ENCODE measurements at places on chromosomes 16 and 17.

DNA sequence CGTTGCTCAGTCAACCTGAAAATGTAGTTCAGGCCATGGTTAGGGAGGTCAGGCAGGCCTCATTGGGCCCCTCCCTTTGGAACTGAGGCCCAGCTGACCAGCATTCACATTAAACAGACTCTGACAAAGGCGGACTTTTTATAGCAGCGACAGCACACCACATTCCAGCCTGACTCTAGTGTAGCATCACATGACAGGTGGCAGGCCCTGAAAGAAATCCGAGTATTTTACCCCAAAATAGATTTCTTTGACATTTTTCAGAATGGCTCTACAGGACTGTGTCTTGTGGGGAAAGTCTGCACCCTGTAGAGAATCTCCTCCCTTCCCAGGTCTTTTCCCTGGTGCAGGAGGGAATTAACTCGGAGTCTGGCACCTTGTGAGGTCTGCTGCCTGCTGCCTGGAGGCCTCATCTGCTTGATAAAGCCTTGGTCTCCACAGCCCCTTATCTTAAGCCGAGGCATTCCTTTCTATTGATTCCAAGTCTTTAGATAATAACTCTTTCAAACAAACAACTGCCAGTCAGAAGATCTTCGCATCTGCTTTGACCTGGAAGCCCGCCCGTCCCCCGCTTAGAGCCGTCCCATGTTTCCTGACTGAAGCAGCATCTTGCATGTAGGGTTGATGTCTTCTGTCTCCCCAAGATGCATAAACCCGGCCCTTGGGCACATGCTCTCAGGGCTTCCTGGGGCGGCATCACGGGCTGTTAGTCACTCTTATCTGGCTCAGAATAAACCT lies 44.0 kb upstream of the CAPN15 start:
- peak; percentile 84 for DNase-seq

GRCh38 chr16:70348991-70349390 lies 2.3 kb downstream of the DDX19A start:
- no peak for DNase-seq

GRCh38 chr17:81487487-81488275 lies 24.9 kb downstream of the ACTG1 start:
- peak; percentile 91 for DNase-seq

GRCh38 chr16:88619859-88620815 lies 18.2 kb upstream of the IL17C start:
- DNase-seq: no peak

GRCh38 chr17:31099016-31099415 lies 4.2 kb downstream of the NF1 start:
- no peak for DNase-seq

GRCh38 chr17:14826358-14826757 lies 438.8 kb downstream of the PMP22 start:
- DNase-seq: peak; percentile 67

GRCh38 chr17:33493566-33493965 lies 200.5 kb upstream of the ASIC2 start:
- no peak for DNase-seq

GRCh38 chr17:29140631-29141513 lies 39.3 kb downstream of the MYO18A start:
- peak; percentile 80 for DNase-seq

GRCh38 chr17:11671126-11671525 lies 72.9 kb downstream of the DNAH9 start:
- no peak for DNase-seq

DNA sequence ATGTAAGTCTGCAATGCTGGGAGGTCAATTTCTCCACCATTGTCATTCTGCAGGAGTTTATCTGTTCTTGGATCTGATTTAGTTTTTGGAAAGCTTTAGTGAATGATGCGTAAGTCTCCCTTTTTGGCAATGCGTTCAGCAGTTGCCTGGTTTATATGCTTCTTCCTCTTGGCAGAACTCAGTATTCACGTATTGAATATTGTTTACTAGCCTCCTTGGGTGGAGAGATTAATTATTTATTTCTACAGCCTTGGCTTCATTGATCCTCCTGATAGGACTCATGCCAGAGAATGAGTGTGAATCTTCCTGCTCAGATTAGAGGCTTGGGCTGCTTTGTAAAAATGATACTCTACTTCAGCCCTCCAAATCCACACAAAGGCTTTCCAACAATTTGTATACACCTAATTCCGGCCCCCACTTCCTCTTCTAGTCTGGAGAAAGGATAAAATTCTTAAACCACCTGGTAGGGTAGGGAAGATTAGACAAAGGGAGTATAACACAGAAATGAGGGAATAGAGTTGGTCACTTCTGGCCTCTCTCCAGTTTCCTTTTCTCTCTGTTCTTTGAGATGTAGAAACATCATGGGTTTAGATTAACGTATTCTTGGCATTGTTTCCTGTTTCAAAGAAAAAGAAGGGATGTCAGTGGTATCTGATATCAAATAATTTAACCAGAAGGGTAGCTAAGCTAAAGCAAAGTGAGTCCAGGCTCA lies 929.8 kb downstream of the KCNJ2 start:
- DNase-seq: peak; percentile 8

DNA sequence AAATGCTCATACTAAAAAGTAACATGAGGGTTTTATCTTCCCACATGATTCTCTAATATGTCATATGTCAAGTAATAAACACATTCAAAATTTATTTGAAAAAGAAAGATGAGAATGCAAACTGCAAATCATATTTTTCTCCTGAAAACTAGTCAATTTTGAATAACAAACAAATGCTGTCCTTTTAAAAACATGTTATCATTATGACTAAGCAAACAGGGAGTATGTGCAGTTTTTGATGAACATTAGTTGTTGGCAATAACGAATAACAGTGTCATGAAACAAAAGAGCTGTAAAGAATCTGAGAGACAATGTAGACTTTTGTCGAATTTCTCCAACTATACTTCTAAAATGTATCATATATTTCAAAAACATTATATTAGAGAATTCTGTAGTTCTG lies 34.8 kb downstream of the RPGRIP1L start:
- no peak for DNase-seq

DNA sequence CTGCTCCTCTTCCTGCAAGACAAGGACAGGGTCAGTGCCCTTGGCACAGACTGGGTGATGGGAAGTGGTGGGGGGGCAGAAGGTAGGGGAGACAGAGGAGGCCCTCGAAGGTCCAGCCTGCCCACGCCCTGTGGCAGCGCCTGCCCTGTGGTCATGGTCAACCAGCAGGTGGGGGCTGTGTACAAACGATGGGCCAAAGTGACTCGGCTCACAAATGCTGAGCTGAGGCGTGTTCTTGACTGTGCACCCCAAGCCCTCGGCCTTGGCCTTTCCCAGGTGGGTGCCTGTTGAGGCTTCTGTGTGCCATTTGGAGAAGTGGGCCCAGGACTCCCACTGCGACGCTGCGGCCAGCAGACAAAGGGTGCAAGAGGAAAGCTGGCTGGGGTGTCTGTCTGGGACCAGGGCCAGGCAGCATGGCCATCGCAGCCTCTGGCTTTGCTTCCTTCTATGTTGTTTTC lies 22.6 kb downstream of the MXRA7 start:
- peak; percentile 22 for DNase-seq

DNA sequence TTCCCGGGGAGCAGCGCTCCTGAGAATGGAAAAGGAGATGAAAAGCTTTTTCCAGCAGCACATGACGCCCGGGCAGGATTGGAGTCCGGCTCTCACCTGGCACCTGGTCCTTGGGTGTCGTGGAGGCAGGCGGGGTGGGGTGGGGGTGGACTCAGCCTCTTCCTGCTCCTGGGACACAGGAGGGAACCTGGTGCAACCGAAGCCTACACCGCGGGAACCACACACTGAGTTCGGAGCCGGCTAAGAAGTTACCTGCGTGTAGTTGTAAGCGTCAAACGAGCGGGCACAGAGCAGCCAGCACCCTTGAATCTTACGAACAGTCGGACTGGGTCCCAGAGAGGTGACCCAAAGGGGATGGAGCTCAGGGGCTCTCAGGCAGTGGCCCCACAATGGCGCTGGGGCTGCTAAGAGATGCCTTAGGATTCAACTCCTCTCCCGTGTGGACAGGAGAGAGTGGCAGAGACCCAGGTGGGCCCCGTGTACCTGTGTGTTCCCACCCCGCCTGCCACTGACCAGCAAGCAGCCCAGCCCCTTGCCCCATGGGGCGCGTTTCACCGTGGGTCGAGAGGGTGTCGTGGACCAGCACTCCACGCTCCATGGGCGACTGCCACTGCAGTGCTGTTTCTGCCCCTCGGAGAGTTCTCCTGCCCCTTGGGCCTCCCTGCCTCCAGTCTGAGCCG lies 105.8 kb upstream of the METRNL start:
- DNase-seq: no peak

DNA sequence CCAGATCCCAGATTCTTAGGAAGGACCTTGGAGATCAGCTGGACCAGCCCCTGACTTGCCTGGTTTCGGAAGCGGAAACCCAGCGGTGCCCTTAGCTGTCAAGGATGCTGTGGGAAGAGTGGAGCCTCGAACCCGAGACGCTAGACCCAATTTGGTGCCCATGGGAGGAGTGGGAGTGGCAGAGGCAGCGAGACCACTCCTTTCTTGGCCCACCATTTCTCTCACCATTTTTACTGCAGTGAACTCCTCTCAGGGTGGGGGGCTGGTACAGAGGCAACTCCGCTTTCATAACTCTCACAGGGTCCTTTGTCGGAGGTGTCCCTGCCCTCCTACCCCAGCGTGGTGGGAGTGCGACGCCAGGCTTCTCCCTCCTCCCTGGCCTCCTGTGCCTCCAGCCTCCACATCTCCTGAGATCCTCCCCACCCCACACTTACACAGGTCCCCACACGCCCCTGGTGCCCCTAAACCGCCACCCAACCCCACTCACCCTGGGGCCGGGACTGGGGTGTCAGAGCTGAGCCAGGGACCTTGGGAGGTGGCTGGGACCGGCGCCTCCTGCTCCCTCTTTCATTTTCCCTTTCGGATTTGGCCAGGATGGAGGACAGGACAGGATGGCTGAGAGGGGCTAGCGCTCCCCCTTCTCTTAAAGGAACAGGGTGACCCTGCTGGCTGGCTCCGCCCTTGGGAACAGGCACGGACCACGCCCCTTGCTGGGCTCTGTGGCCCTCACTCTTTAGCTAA lies at the start of gene GJD3:
Gene GJD3, minus strand, starts transcription at position 617 of the 741 bp plus-strand sequence. CDS start 922 bp downstream, outside the sequence.
- peak; percentile 21 for DNase-seq

- no peak for DNase-seq
Observed at GRCh38 chr17:80944326-80944725, 47.3 kb upstream of the CHMP6 start.

GRCh38 chr16:15597822-15598647 lies 44.9 kb downstream of the MARF1 start:
- no peak for DNase-seq

GRCh38 chr17:19703828-19704613 lies 12.4 kb downstream of the SLC47A2 start:
- peak; percentile 61 for DNase-seq

- no peak for DNase-seq
Observed at GRCh38 chr17:35808240-35808961, 883 bp upstream of the TAF15 start.

Data from eye (tissue), 1 donor.